Right renal pelvis (tissue), 4 donors: ENCODE measurements at places on chromosomes 6 and 20. TPM values are rescaled to one million over a fixed set of nuclear protein-coding genes. Genes with fewer than 3 reads are reported as not detected.

The HCK gene
- 2.5 TPM for polyA plus RNA-seq

The APOBEC2 gene
- polyA plus RNA-seq, result 0.65 TPM

The FOXS1 gene
- 8.9 TPM for polyA plus RNA-seq

The PKIB gene
- 2.1 TPM for polyA plus RNA-seq

The SOX4 gene
- polyA plus RNA-seq, result 159 TPM

The TCP11 gene
- polyA plus RNA-seq, result 3.1 TPM

The TRIM10 gene
- 0.57 TPM for polyA plus RNA-seq

The HLA-DRB1 gene
- 52.1 TPM for polyA plus RNA-seq

The TRIM26 gene
- 35.7 TPM for polyA plus RNA-seq

The CAGE1 gene
- polyA plus RNA-seq, result 0.17 TPM

The TGM3 gene
- 0.77 TPM for polyA plus RNA-seq

The FLRT3 gene
- polyA plus RNA-seq, result 128 TPM

The C20orf141 gene
- polyA plus RNA-seq, result not detected

The BMP7 gene
- polyA plus RNA-seq, result 89.4 TPM

The MAN1A1 gene
- polyA plus RNA-seq, result 102 TPM

The C20orf173 gene
- not detected for polyA plus RNA-seq

The ADGB gene
- 0.46 TPM for polyA plus RNA-seq

The PLAGL1 gene
- 105 TPM for polyA plus RNA-seq

The LPA gene
- polyA plus RNA-seq, result 0.14 TPM

The NRN1 gene
- 6.6 TPM for polyA plus RNA-seq

The FNDC11 gene
- polyA plus RNA-seq, result 2.1 TPM

The RSPO4 gene
- polyA plus RNA-seq, result 1.7 TPM

The HLA-DRB5 gene
- polyA plus RNA-seq, result 9.5 TPM

The ERVFRD-1 gene
- 0.13 TPM for polyA plus RNA-seq

The ZBTB46 gene
- polyA plus RNA-seq, result 20.1 TPM

The IBTK gene
- 48.1 TPM for polyA plus RNA-seq

The PSORS1C1 gene
- not detected for polyA plus RNA-seq

The ENPP4 gene
- polyA plus RNA-seq, result 21.9 TPM

The C6orf163 gene
- 2.0 TPM for polyA plus RNA-seq

The APCDD1L gene
- 13.7 TPM for polyA plus RNA-seq

The PXMP4 gene
- 9.2 TPM for polyA plus RNA-seq

The HLA-DQA2 gene
- polyA plus RNA-seq, result 0.14 TPM

The VAPB gene
- 65.8 TPM for polyA plus RNA-seq

The XKR7 gene
- polyA plus RNA-seq, result 0.35 TPM

The DACT2 gene
- 19.9 TPM for polyA plus RNA-seq

The CDSN gene
- not detected for polyA plus RNA-seq

The IL17A gene
- not detected for polyA plus RNA-seq

The UBE2C gene
- polyA plus RNA-seq, result 59.9 TPM

The EYS gene
- 0.56 TPM for polyA plus RNA-seq

The C6orf132 gene
- polyA plus RNA-seq, result 4.2 TPM

The RNGTT gene
- polyA plus RNA-seq, result 17.4 TPM

The NANP gene
- polyA plus RNA-seq, result 7.7 TPM

The WFDC5 gene
- not detected for polyA plus RNA-seq

The MCCD1 gene
- polyA plus RNA-seq, result 14.0 TPM
